Activated CD4-positive, alpha-beta T cell treated with anti-CD3 and anti-CD28 coated beads for 48 hours (primary cell): ENCODE measurements at places on chromosomes 3 and 15.

DNA sequence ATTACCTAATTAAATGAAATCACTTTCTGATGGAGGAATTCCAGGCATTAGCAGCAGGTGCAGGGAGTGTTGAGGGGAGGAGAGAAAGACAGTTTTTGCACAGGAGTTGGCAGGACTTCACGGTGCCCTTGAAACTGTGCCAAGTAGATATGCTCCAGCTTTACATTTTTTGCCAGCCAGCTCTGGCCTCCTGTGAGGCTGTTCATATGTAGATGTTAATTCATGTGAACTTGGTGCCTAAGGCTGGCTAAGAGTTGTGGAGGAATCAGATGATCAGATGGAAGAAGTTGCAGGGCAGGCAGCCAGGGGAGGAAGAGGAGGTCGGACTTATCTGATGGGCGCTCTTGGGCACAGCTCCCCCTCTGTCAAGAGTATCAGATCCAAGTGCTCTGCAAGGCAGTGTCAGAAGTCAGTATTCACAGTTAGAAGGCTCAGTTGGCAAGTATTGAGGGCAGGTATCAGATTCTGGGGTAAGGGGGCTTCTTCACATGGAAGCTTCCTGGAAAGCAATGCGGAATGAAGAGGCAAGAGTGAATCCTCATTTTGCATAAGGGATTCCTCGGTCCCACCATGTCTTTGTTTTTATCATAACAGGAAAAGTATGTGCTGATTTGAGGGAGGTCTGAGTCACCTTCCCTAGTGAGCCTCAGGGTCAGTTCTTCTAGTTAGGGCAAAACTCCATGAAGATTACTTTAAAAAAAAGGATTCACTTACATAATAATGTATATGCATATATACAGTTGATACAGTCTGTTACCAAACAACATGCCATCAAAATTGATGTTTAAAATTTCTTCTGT, 172.6 kb upstream of the UMPS start:
- DNase-seq, result no peak

GRCh38 chr15:93562395-93563123, 473.5 kb upstream of the RGMA start:
- no peak for DNase-seq

GRCh38 chr15:39250460-39251186, 330.3 kb upstream of the THBS1 start:
- DNase-seq, result no peak

DNA sequence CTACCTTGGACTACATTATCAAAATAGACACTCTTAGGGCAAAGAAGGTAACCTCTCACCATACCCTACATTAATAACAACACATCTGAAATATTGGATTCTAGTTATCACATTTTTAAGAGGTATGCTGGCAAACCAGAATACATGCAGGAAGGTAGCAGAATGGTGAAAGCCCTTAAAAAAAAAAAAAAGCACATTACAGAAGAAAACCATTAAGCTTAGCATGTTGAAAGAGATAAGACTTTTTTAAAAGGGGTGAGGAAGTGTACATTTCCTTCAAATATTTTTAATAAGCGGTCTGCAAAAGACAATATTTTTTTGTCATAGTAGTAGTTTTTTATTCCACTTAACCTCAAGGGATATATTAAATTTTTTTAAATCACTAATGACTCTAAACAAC, 46.5 kb upstream of the WDR5B start:
- no peak for DNase-seq

- DNase-seq, result no peak
Observed at GRCh38 chr15:79881254-79881653, 15.6 kb downstream of the MTHFS start.

DNA sequence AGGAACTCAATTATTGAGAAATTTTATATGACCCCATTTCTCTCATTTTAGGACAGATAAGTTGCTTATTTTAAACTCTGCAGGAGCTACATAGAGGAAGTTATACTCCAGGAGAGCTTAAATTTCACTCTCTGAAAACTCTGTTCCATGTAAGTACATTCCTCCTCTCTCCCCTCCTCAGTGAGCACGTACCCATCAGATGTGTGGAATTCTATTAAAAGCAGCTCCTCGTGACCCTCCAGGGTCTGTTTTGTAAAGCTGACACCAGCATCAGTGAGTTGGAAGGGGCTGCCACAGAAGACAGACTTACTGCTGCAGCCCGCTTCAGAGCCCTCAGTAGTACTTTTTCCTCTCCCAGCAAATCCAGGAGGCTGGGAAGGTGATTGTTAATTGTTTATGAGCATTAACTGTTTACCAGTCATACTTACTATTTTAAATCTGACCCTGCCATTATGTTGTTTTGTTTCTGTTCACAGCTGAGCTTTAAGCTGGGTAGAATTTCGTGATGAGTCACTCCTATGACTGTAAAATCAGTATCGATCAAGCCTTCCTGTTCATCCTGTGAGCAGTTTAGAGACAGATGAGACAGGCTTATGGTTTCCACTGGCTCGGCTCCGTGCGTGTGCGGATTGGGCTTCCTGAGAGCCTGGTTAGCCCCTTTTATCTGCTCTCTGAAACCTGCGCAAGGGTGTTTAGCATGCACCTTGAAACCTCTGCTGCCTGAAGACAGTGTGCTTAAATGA, 20.4 kb downstream of the IGF1R start:
- peak; percentile 78 for DNase-seq

- no peak for DNase-seq
Observed at GRCh38 chr3:11285471-11285870, 13.3 kb downstream of the ATG7 start.

- no peak for DNase-seq
Observed at GRCh38 chr3:44065311-44066094, 176.2 kb upstream of the TOPAZ1 start.

DNA sequence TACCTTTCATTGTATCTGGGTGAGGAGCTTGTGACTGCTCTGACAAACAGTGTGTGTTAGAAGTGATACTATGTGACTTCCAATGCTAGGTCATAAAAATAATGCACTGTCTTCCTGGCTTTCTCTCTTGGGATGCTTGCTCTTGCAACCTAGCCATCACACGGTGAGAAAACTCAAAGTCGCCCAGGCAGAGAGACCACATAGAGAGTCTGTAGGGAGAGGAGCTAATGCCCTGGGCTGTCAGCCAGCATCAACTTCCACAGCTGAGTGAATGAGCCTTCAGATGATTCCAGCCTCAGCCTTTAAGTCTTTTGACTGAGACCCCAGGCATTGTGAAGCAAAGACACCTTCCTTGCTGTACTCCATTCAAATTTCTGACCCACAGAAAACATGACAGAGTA, 220.6 kb upstream of the SGO1 start:
- DNase-seq, result no peak

- no peak for DNase-seq
Observed at GRCh38 chr15:80679804-80680175, 15.3 kb upstream of the ABHD17C start.

- no peak for DNase-seq
Observed at GRCh38 chr15:68012911-68013310, 41.2 kb upstream of the PIAS1 start.

- no peak for DNase-seq
Observed at GRCh38 chr3:191631496-191631895, 170.5 kb downstream of the PYDC2 start.

DNA sequence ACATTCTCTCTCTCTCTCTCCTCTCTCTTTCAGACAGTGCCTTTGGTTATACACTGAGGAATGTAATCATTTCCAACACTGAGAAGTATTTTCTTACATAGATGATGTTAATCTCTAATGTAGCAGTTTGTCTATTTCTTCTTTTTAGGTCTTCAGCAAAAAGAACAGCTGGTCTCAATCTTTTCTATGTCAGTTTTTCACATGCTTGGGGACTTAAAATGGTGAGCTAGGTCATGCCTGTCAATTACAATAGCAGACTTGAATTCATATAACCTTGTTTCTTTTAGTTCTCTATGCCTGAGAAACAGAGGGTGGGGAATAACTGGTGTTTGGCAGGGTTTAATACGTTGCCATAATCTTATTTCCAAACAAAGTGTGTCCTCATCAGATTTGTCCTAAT, 786.2 kb downstream of the SQOR start:
- DNase-seq, result no peak

- no peak for DNase-seq
Observed at GRCh38 chr3:72352176-72352575, 496.1 kb downstream of the SHQ1 start.

GRCh38 chr15:37208146-37209040, 108.0 kb upstream of the MEIS2 start:
- DNase-seq, result no peak

DNA sequence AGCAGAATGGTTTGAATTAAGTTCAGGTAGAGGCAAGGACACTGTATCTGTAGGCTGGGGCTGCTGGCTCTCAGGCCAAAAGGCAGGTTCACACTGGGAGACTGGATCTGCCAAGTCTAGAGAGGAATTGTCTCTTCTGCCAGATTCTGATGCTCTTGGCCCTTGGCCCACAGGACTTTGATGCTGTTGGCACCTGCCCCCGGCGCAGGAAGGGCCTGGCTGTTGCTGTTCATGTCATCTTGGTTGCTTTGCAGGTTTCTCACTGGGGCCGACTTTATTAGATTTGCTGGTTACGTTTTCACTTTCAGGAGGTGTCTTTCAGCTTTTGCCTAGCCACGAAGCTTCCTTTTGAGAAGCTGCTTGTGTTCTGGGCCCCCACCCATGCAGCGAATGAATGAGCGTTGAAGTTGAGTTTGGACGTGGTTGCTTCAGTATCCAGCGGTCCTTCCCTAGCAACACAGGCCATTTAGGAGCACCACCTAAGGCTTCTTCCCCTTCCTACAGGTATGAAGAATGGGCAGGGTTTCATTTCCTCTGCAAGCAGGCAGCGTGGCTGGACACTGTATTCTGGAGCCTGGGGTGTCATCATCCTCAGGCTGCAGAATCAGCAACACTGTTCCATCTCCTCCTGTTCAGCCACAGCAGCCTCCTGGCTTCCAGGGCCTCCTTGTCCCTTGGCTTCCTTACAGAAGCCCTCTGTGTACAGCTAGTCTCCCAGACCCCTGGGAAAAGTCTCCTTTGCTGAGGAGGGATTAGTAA, 65.6 kb upstream of the PRR23C start:
- no peak for DNase-seq

DNA sequence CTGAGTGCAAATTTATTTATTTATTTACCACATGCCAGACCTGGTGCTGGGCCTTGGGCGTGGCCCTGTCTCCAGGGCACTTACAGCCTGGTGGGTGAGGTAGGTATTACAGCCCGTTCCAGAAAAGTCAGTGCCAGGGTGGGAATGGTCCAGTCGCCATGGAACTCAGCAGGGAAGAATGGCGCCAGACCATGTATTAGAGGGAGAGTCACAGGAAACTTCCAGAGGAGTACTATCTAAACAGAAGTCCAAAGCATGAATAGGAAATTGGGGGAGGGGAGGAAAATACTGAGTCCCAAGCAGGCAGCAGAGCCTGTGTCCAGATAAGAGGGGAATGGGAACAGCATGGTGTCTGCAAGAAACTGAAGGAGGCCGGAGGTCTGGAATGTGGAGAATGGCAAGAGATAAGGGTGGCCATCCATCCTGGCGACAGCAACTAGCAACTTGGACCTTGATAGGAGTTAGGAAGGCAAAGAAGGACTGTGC, 27.0 kb downstream of the SH3BP5 start:
- no peak for DNase-seq

- no peak for DNase-seq
Observed at GRCh38 chr3:180979961-180980360, 9.6 kb downstream of the DNAJC19 start.

DNA sequence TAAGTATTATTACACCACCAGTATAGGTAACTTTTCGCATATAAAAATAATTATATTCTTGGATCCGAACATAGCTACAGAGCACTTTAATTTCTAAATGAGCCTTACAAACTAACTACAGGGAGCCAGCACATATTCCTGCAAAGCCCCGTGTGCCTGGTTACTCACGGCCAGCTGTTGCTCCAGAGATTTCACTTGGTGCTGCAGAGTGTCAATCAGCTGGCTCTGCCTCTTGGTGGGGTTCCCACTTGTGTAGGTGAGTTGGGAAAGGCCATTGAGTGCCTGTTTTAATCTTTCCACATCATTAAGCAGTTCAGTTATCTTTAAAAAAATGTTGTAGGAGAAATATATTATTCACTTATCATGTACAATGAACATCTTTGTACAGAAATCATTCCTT, 98.9 kb downstream of the UACA start:
- no peak for DNase-seq

DNA sequence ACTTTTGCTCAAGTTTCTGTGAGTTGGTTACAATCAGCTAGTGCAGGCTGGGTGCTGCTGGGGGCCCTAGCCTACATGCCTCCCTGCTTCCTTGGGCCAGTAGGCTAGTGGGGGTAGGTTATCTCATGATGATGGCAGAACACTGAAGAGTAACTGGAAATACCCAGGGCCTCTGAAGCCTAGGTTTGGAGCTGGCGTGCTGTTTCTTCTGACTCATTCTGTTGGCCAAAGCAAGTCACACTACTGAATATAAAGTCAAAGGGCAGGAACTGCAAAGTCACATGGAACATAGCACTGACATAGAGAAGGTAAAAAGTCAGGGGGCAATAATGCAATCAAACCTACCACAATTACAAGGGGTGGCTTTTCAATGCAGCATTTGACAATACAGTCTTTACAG, 34.5 kb downstream of the RASGRP1 start:
- peak; percentile 49 for DNase-seq

GRCh38 chr3:54046641-54047214, 75.6 kb upstream of the CACNA2D3 start:
- DNase-seq, result no peak
